IPS-NIHi11 (cell line): ENCODE measurements at places on chromosomes 12 and 14.

- no peak for DNase-seq
These were observed 36.8 kb upstream of the SGPP1 start for GRCh38 chr14:63764620-63765139.

DNA sequence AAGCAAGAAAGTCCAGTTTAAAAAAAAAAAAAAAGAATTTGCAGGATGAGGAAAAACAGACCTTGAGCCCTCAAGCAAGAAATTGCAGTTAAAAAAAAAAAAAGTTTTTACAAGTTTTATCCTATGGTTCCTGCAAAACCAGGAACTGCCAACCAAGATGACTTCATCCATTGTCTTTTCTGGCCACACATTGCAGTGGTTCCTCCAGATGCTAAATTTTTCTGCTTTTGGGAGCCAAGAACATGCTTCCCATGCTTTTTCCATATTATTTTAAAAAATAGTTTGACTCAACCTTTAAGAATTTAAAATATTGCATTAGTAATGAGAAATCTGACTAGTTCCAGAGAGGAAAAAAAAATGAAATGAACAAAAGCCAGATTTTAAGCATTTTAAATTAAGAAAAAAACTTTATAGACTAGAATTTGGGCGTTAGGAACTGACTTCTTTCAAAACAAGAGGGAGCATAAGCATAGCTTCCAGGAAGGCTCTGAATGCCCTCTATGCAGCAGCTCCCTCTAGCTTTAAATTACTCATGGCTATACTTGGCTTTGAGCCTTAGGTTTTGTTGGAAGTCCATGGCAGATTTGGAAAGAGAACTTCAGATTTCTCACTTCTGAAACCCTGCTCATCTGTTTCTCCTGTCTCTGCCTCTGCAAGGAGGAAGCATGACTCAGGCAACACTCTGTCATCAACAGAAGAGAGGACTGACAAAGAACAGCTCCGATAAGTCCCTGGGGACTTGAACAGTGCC lies 124.5 kb downstream of the GPR65 start:
- DNase-seq: peak; percentile 18

GRCh38 chr12:70577283-70577634 lies 60.0 kb downstream of the PTPRB start:
- DNase-seq: no peak

- no peak for DNase-seq
These were observed 29.7 kb downstream of the CLMN start for GRCh38 chr14:95290021-95290420.

DNA sequence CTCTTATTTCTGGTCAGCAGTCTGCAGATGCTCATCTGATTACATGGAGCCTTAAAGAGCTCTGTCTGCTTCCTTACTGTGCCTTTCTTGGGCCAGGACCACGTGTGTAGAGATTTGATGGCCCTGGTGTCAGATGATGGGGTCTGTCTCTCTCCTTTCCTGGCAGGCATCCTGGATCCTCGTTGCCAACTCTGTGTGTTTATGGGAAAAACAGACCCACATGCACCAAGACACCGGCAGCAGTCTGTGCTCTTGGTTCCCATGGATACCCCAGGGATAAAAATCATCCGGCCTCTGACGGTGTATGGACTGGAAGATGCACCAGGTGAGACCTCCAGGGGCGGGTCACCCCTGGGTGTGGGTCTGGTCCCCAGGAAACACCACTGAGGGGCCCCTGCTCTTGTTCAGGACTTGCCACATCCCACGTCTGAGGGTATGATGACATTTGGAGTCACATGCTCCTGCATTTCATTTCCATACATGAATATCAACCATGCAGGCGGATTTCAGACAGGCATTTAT lies 18.5 kb upstream of the ALDH2 start:
- DNase-seq: no peak
